CD4-positive, alpha-beta T cell treated with Interleukin-1 beta for 1 hour (primary cell): ENCODE measurements at places on chromosomes 4 and X.

DNA sequence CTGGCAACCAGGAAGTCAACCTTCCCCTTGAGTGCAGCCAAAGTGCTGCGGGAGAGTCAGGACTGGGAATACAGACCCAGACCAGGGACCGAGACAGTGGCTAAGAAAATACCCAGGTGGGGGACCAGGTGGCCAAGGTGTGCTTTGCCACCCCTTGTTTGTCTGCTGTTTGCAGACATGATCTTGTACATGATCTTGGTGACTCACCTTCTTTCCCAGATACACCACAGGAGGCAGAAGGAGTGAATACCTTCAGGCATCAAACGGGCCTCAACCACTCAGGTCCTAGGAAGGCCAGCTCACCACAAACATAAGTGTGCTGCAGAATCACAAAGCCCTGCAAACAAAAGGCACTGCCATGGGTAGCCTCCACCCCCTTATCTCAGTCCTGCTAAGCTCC lies 62.0 kb downstream of the CNGA2 start:
- DNase-seq: no peak

DNA sequence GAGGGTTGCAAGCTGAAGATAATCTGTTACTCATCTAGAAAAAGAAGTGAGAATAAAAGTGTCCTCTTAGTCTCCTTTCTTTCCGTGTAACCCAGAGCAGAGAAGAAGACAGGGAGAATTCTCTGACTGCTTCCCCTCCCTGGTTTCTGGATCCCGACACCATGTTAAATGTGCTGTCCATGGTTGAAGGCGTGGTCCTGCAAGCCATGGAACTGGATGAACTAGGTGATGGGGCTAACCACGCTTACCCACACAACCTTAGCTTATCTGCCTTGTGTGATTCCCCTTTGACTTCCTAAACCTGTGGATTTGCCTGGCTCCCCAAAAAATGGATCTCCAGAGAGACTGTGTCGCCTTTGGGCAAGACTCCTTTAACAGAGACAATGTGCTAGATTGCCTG lies 907.6 kb downstream of the FSTL5 start:
- no peak for DNase-seq

DNA sequence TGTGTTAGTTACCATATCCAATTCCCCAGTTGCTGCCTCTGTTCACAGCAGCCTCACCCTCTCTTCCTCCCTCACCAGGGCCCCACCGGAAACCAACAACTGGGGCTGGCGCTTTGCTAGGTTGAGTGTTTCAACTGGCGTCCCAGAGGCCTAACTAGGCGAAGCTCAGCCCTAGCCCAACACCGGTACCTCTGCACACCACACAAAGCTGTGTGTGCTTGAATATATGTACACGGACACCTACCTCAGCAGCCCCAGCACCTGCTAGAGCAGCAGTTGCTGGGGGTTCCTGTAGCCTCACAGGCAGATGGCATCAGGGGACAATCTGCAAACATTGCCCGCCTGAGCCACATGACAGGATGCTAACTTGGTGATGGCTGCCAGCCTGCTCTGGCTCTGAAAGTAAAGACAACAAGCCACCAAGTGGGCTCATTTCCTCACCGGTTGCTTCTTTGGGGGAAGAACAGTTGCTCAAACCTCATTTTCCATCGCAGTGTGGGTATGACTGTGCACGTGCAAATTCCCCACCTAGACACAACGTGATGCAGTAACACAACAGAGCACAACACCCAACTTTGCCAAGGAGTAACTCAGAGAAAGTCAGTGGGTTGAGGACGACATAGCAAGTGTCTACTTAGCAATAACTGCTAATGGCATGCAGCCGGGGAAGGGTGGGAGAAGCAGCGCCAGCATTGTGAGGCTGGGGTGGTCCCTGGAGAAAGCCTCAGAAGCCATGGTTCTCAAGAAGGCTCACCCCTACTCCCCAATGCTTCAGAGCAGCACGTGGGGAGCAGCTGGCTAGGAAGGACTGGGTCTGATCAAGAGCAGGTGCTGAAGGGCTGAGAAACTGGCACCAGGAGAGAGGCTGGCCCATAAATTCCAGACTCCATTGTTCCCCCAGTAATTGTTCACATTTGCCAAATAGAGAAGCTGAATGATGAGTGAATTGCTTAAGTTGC lies 139.5 kb downstream of the SH3KBP1 start:
- peak; percentile 79 for DNase-seq

GRCh38 chrX:26037367-26037766 lies 100.8 kb upstream of the MAGEB18 start:
- DNase-seq: no peak

DNA sequence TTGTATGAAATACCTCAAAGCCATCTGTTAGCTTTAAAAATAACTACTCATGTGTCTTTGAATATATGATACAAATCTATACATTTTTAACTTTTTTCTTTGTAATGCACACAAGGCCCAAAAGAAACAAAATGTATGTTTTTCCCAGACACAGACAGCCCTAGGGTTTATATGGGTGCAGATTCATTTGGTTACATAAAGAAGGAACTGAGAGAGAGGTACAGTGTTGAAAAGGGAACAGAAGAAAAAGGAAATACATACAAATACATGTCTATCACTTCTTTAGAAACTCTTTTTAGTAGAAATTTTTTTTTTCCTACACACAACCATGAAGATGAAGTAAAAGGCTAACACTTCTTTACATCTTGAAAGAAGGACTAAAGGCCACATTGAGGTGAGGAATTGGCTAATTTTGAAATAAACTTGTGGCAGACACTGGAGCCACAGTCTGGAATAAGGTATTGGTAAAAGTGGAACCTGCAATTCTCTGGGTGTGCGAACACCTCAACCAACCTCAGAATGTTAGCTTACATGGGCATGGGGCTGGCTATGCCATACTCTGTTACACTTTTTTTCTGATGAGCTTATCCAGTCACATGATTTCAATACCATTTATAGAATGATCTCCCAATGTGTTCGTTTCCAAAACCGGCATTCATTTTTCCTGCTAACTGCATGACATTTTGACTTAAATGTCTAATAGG lies 67.9 kb downstream of the FAM47C start:
- no peak for DNase-seq

DNA sequence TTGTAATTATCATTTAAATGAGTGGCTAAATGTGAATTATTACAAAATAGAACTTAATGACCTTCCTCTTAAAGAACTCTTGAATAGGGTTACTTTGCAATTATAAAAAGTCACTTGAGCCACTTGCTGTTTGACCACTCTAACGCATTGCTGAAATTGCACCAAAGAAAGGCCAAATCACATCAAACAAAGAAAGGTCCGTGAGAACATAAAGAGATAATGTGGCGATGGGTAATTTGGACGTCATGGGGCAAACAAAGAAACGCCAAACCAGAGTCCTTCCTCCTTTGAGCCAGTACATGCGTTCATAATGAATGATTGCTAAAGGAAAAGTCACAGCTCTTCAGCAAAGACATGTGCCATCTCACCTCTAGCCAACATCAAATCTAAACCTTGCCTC lies 229.8 kb upstream of the STS start:
- no peak for DNase-seq

DNA sequence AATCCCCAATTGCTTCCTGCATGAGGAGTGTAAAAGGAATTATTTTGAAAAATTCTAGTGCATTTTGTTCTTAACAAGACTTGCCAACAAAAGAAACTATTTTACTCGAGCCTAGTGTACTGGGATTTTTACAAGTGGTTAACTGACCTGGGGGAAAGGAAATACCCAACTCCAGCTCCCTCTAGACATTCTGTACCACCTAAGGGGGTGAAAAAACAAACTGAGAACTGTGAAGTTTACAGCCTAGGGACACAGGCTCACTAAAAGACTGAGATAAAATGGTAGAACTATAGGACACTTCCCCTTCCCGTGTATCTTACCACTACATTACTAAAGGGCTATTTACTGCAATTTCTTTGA lies 2.6 kb upstream of the ADH5 start:
- no peak for DNase-seq

GRCh38 chrX:41009850-41010846 lies 75.1 kb upstream of the USP9X start:
- peak; percentile 66 for DNase-seq

- no peak for DNase-seq
Observed at GRCh38 chr4:155765149-155765548, 6.3 kb downstream of the GUCY1B1 start.

DNA sequence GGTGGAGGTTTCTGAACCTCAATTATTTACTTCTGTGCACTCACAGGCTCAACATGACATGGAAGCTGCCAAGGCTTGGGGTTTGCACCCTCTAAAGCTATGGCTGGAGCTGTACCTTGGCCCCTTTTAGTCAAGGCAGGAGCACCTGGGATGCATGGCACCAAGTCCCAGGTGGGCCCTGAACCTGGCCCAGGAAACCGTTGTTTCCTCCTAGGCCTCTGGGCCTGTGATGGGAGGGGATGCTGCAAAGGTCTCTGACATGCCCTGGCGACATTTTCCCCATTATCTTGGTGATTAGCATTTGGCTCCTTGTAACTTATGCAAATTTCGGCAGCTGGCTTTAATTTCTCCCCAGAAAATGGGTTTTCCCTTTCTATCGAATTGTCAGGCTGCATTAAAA lies 726.1 kb upstream of the POU3F4 start:
- no peak for DNase-seq

DNA sequence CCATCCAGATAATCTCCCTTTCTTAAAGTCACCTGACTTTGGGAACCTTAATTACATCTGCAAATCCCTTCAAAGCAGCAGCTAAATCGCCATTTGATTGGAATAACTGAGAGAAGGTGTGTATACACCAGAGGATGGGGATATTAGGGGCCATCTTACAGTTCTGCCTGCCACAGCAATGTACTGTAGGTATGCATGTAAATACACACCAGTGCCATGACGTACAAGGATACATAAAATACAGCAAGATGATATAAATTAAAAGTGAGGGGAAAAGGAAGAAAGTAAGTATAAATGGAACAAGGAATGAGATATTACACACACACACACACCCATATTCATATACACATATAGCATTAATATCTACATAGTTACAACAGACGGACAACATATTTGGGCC lies 81.2 kb downstream of the CBR4 start:
- no peak for DNase-seq

GRCh38 chr4:47213971-47214370 lies 182.6 kb downstream of the GABRB1 start:
- DNase-seq: no peak

DNA sequence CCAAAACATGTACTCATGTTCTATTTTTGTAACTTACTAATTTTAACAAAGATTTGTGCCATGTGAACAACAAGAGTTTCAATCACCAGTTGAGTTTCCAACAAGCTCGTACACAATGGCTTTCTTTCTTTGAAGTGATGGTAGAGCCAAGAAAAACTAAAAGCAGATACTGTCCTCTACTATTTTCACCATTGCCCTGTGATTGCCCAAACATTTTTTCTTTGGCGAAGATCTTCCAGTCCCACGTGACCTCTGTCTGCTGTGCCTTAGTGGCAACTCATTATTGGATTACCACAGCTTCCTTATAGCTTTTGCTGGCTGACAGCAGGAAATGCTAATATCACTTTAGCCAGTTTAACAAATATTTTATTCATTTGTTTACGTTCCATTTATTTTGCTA lies 1147.1 kb downstream of the STIM2 start:
- no peak for DNase-seq

GRCh38 chr4:141174457-141174856 lies 41.2 kb upstream of the RNF150 start:
- no peak for DNase-seq

- DNase-seq: no peak
Observed at GRCh38 chr4:10091531-10092181, 24.9 kb downstream of the WDR1 start.

DNA sequence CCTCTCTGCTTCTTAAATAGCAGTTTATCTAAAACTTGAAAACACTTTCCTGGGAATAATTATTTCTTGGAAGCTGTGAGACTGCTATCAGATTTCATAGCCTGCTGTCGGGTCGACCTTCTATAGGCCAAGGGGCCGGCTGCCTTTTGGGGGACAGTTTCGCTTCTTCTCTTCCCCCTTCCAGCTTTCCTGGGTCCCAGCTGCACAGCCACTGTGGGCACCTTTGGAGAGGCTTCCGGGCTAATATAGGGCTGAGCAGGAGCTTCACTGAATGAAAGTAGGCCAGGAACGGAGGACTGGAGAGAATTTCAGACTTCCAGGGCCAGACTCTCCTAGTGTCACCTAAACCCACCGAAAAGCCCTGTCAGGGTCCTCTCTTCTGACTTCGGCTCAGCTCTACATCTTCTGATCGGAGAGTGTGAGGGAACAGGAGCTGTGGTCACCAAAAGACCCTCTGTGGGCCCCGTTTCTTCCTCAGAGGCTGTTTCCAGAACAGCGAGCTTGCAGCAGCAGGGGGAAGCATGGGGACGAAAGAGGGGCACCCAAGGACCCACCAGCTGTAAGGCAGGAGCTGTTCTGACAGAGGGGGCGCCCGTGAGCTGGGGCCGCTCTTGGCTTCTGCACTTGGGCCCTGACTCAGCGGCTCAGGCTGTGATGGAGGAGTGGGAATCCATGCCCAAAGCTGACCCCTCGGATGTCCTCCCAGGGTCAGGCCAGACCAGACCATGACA lies 620.6 kb downstream of the BCOR start:
- no peak for DNase-seq

GRCh38 chr4:102868153-102868780 lies 525 bp upstream of the CISD2 start:
- DNase-seq: no peak
